ENCODE measurements at places on chromosomes 4 and X.

GRCh38 chr4:137200322-137200721 is 332.0 kb downstream of the PCDH18 start:
- DNase-seq, result no peak

GRCh38 chrX:9420275-9421265 is 44.3 kb upstream of the TBL1X start:
- DNase-seq, result no peak

DNA sequence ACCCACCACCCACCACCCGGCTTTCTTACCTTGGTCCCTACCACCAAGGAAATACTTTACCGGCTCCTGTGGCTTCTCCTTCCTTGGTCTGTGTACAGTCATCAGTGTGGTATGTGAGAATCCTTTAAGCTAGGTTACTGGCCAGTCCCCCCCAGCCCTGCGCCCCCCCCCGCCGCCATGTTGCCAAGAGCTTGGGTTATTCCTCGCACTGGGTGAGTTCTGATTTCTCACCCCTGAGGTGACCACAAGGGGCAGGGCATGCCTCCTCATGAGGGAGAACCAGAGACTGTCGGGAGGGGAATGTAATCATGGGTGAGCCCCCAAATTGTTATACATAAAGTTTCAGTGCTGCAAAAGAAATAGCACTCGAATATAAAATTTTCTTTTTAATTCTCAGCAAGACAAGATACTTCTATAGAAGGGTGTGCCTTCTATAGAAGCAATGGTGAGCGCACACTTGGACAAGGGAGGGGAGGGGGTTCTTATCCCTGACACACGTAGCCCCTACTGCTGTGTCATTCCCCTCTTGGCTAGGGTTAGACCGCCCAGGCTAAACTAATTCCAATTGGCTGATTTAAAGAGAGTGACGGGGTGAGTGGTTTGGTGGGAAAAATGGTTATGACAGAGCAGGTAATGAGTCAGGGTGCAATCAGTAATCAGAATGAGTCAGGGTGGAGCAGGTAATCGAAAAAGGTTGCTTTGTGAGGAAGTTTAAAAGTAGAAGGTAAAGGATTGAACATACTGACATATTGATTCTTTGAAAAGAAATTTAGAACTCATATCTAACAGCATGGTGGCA is 133.2 kb downstream of the KDM6A start:
- no peak for DNase-seq

DNA sequence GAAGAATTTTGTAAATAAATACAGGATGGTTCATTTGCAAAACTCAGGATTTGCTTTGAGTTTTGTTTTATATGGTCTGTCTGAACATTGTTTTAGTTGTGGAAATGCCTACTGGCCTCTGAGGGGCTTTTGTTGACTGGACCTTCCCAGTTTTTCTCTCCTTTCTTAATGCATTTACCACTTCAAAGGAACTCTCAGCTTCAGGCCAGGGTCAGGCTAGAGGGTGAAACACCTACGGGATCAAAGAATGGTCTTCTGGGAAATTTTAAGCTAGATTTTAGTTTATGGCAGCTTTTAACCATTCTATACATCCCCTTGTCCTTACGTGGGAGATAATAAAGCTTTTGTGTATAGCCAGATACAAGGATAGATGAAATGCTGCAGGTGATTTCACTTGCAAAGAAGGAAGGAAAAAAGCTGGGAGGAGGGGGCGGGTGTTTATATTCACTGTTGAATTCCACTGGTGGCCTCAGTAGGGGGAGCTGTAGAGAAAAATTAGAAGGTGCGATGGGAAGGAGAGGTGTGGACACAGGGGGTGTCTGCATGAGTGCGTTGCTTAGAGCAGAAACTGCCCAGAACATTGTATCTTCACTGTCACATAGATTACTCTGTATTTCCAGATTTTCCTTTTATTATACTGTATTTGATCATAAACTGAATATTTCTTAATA is 151.8 kb downstream of the TSPAN5 start:
- no peak for DNase-seq

GRCh38 chrX:71292669-71293365 is 8.7 kb upstream of the ITGB1BP2 start:
- no peak for DNase-seq

GRCh38 chr4:144647590-144647989 is 1.6 kb downstream of the HHIP start:
- DNase-seq, result no peak

- no peak for DNase-seq
These were observed 163.3 kb upstream of the USP38 start for GRCh38 chr4:143021384-143021783.

- no peak for DNase-seq
These were observed 31.6 kb downstream of the SH3KBP1 start for GRCh38 chrX:19855700-19856381.

GRCh38 chr4:186557061-186557460 is 1.7 kb upstream of the MTNR1A start:
- no peak for DNase-seq

- peak; percentile 6 for DNase-seq
These were observed 1.8 kb downstream of the UBQLN2 start for GRCh38 chrX:56564921-56565840.
